ENCODE measurements at places on chromosomes 2 and 18.

DNA sequence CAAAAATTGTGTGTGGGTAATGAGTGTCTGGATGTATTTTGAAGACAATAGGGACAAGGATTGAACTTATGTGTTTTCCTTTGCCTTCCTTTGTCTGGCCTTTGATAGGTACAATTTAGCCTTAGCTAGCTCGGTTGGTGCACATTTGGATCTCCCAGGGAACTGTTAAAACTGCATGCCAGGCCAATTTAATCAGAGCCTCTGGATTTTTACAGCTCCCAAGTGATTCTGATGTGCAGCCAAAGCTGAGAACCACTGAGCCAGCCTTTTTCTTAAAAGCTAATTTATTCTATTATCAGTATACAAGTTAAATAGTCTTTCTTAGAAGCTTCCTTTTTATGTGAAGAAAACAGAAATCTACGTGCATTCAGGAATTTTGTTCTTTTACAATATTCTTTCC lies 25.0 kb downstream of the PLEK start:
- DNase-seq = no peak

DNA sequence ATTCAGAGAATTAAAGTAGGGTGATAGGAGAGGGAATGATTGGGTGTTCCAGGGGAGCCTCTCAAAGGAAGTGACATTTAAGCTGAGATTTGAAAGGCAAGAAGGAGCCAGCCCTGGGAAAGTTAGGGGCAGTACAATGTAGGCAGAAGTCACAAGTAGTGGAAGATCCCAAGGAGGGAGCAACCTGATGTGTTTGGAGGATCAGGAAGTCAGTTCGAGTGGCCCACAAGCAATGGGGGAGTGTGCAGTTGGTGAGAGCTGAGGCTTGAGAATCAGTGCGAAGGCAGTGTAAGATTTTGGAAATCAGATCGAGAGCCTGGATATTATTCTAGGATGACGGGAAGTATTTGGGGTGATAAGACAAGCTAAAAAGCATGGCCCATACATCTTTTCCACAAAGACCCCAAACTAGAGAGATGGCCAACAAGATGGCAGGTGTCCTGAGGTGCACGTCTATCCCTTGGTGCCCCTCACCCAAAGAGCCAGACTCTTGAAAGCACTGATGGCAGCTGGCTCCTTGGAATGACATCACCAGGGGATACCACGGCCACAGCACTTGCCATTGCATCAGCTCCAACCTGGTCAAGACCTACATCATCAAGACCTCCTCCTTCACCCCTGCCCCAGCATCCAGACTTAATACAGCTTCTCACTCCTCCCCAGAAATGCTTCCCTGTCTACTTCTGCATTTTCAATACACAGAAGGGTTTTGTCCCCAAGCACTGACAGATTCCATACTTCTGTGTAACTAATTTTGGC lies 127.3 kb downstream of the BCL2 start:
- DNase-seq = no peak

DNA sequence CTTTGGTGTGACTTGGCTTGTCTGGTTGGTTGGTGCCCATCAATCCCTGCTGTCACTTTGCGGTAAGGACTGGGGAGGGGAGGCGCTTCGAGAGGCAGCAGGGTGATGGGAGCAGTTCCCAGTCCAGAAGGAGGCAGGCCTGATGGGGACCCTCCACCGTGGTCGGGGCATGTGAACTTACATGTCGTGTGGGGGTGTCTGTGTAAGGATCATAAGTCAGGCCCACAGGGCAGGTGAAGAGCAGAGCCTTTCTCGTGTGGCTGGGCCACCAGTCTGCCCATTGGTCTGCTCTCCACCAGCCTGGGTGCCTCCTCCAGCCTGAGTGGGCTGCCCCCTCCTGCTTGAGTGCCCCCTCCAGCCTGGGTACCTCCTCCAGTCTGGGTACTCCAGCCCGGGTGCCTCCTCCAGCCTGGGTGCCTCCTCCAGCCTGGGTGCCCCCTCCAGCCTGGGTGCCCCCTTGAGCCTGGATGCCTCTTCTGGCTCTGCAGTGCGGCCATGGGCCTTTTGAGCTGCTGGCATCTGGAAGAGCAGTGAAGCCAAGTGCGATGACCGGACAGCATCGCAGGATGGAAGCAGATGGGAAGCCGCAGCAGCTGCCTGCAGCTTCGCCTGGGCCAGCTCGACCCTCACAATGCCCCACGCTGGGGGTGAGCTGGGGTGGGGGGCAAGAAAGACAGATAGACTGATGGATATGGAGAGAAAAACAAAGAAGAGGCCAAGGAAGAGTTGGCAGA lies 25.0 kb downstream of the ATOH8 start:
- DNase-seq = no peak

GRCh38 chr18:31716362-31716761 lies 32.0 kb upstream of the B4GALT6 start:
- DNase-seq = no peak

DNA sequence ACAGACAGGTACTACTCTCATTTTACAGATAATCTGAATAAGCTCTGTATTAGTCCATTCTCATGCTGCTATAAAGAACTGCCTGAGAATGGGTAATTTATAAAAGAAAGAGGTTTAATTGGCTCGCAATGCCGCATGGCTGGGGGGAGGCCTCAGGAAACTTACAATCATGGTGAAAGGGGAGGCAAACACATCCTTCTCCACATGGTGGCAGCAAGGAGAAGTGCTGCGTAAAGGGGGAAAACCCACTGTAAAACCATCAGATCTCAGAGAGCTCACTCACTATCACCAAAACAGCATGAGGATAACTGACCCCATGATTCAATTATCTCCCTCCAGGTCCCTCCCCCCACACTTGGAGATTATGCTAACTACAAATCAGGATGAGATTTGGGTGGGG lies 254.4 kb downstream of the KCNE4 start:
- DNase-seq = no peak

Measured in CD4-positive, alpha-beta T cell treated with Interleukin-15 for 1 hour (primary cell).